Type B pancreatic cell (in vitro differentiated cells): ENCODE measurements at places on chromosomes 5 and 9.

DNA sequence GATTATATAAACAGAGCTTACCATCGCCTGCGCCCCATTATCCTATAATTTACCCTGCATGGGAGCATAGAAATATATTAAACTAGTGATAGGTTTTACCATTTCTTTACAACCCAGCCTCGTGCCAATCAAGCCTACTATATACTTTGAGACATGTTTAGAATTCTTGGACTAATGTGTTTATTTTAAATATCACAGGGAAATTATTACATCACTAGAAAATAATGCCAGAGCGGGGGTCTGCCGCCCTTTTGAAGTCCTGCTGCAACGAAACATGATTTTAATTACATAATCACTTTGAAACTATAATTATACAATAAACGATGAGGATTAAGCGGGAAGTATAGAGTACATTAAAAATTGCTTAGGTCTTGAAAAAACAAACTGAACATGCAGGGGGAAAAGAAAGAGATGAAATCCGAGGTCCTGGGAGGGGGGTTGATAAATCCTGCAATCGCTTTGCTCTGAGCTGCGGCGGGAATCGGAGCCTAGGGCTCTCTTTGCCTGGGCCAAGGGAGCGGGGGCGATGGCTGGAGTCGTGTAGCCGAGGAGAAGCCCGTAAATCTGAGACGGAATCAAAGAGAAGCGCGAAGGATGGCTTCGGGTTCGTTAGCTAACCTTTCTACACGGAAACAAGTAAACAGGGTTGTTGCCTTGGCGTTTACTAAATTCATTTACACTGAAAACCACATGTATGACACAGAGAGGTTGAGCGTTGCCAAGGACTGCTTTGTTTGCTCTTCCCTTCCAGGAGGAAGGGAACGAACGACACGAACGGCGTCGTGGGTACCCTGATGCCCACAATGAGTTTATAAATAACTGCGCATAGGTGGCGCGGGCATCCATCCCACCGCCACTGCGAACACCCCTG lies 127.6 kb downstream of the TMEM174 start:
- DNase-seq = no peak

GRCh38 chr9:20693068-20693467 lies 9.0 kb downstream of the FOCAD start:
- no peak for DNase-seq

DNA sequence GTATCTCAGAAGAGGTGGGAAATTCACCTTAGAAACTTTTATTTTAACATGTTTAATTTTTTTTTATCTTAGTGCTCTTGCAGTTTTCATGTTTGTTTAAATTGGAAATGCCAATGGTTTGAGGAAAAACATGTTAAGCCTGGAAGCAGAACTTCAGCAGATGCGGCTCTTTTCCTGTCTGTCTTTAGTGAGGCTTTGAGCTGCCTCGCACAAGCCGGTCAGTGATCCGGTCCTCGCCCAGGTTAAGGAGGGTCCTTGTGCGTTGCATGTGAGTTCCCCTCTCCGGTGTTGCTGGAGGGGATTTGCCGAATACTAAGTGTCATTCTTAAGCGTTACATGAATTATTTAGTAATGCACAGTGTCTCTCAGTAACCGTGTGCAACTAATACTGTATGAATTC lies 9.4 kb upstream of the PLEKHG4B start:
- DNase-seq = peak; percentile 44

- no peak for DNase-seq
Observed at GRCh38 chr5:31703757-31704156, 64.8 kb downstream of the PDZD2 start.

GRCh38 chr9:26657958-26658357 lies 234.6 kb downstream of the CAAP1 start:
- DNase-seq = no peak

- DNase-seq = no peak
Observed at GRCh38 chr5:91302958-91303357, 80.2 kb downstream of the ARRDC3 start.

- DNase-seq = peak; percentile 61
Observed at GRCh38 chr9:129317179-129318011, 139.3 kb upstream of the IER5L start.

DNA sequence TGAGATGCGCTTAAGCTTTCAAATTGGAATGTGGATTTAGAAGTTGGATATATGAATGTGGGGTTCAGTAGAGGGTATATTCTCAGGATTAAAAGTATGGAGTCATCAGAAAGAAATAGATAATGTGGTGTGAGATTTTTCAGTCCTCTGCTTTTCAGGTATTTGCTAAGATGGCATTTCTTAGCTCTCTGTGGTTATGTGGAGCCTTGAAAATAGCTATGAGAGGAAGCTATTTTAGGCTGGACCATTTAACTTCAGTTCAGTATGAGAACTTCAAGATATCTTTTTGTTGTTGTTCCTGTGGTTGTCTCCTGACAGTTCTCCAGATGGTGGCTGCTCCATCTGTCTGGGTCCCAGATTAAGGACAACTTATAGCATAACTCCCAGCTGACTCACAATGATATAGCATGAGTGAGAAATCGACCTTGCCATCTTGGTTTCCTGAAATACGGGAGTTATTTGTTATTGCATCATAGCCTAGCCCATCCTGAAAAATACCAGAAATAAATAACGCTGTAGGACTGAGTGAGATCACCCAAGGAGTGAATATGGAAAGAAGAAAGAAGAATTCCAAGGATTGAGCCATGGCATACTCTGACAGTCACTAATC lies 461.5 kb downstream of the ANXA1 start:
- DNase-seq = no peak

GRCh38 chr5:9170026-9170425 lies 375.8 kb downstream of the SEMA5A start:
- DNase-seq = no peak

DNA sequence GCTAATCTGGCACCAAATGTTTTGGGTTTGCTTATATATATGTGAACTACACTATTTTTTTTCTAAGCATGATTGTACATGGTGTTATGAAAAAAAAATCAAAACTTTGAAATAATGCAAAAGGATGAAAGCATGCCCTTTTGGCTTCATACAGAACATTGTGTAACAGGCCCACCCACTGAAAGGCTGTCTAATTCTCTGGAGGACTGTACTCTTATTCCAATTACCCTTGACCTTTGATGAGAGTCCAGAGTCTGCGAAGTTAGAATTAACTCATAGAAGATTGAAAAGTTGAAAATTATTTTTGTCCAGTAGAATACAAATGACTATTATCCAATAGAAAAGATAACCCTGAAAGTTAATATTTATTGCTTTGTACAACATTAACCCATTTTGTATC lies 117.4 kb downstream of the ADAMTS12 start:
- DNase-seq = no peak

GRCh38 chr5:148427370-148428042 lies 43.7 kb downstream of the FBXO38 start:
- DNase-seq = no peak

- DNase-seq = no peak
Observed at GRCh38 chr5:63081402-63081801, 502.8 kb downstream of the LRRC70 start.

DNA sequence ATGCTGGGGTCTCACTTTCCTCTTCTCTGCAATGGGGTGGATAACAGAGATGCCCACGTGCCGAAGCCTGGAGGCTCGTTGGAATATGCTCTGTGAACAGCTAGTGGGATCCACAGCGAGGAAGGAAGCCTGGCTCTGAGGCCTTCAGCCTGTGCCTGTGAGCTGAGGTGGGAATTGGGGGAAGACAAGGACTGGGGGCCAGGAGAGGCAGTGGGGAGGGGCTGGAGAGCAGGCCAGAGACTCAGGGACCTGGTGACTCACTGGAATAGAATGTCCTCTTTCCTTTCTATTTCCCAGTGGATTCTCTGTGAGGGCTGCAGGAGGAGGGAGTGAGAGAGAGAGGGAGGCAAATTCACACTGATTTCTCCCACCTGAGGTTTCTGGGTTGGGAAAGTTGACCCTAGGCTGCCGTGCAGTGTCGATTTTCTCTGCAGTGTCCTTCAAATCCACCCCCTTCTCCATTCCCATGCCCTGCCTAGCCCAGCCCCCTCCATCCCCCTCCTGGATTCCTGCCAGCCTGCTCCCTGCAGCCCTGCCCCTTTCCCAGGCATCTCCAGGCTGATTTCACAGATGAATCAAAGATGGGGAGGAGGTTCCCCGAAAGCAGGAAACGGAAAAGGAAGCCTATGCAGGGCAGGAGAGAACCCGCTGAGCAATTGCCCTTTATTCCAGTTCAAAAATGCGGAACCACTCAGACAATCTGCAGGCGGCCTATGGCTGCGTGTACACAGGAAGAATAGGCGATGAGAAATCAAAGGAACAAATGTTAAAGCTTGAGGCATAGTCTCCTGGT lies 1.4 kb upstream of the SPAAR start:
- no peak for DNase-seq

- DNase-seq = no peak
Observed at GRCh38 chr9:126216826-126217225, 109.8 kb upstream of the MVB12B start.

GRCh38 chr9:107694390-107694789 lies 204.8 kb upstream of the KLF4 start:
- no peak for DNase-seq

GRCh38 chr9:14277244-14277643 lies 36.7 kb downstream of the NFIB start:
- no peak for DNase-seq

DNA sequence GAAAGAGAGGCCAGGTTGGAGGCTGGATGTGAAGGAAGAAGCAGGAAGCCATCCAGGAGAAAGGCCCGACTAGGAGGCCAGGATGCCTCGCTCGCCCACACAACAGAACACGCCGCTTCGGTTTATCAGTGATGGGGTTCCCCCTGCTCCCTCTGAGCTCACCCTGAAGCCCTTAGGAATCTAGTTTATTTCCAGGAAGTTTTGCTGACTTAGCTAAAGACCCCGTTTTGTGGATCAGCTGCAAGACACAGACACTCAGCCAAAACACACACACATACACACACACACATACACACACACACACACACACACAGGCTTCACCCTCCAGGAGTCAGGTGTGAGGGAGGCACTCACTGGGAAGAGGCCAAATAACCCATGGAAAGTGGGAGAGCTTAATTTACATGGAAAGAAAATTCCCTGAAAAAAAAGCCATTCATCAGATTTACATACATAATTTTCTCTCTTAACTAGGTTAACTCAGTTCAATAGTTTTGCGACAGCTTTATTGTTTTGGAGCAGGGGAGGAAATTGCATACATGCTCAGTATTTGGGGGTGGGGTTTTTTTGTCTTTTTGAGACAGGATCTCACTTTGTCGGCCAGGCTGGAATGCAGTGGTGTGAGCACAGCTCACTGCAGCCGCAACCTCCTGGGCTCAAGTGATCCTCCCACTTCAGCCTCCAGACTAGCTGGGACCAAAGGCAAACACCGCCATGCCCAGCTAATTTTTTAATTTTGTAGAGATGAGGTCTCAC lies 92.7 kb upstream of the HAND1 start:
- DNase-seq = no peak

DNA sequence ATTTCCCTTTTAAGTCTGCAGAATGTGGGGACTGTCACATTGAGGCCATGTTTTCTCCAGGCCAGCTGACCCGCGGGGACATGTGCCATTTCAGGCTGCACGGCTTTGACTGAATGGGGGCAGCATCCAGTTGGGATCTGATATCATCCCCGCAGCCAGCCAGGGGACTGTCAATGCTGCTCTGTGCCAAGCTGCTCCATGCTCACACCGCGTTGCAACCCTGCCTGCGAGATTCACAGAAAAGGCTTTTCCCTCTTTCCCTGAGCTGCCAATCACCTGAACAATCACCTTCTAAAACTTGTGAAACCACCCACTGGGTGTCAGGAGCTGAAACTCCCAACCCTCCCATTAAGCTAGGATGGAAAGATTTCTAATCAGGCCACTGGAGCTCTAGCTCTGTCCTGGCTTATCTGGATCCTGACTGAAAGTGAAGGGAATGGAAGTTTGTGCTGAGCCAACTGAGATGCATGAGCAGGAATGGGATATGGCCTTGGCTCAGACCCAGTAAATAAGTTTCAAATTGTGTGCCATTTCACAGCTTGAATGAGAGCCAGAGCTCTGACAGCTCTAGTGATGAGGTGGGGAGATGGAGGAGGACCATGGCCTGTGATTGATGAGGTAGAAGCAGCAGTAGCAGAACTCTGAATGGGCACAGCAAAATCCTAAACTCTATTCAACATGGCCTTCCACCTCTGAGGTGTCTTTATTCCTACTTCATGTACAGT lies 34.5 kb upstream of the ZNF366 start:
- no peak for DNase-seq

DNA sequence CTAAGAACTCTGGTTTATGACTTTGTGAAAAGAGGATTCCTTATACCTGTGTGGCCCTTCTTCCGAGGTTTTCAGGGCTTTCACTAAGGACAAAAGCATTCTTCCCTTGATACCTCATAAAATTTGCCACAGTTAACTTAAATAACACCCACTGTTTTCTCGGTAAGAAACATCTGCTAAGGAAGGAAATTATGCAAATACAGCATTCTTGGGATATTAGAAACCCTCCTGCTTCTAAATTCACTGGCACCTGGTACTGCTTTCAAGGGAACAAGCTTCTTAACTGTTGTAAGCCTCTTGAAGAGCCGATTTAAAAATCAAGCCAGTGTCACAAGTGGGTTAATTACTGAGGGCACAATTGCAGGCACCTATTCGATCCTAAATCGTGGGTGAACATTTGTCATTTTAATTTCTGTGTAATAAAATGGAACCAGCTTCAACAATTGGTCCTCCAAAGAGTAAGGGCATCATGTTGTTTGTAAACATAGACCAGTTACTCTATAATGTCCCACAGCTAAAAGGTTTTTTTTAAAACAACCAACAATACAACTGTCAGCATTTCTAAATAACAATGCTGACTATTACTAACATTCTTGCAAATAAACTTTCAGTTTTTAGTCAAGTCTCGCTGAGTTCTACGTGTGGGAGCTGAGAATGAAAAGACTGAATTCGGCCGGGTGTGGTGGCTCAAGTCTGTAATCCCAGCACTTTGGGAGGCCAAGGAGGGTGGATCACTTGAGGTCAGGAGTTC lies 26.6 kb downstream of the AK3 start:
- DNase-seq = no peak

DNA sequence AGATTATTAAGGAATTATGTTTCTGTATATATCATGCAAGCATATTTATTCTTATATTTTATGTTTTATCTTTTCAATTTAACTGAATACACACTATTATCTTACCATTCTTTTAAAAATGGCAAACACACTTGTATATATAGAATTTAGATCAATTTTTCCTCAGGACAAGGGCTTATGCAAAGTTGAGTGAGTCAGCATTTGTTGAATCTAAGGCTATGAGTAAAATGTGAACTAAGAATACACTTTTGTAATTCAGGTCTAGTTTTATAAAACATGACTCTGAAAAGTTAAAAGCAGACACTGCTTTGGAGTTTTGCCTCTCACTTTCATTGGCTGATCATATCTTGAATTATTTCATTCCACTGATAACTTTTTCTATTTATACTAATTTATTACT lies 127.8 kb downstream of the FOCAD start:
- DNase-seq = no peak

- no peak for DNase-seq
Observed at GRCh38 chr9:7147121-7148090, 389.6 kb downstream of the KDM4C start.

- no peak for DNase-seq
Observed at GRCh38 chr5:35087991-35088390, 40.2 kb upstream of the AGXT2 start.
